ENCODE measurements at places on chromosomes 7 and 10.
A peak's percentile ranks its signal among the peaks of the same experiment; 100 is the strongest.

GRCh38 chr10:12922117-12922900, 79.2 kb downstream of the CCDC3 start:
- no peak for DNase-seq

DNA sequence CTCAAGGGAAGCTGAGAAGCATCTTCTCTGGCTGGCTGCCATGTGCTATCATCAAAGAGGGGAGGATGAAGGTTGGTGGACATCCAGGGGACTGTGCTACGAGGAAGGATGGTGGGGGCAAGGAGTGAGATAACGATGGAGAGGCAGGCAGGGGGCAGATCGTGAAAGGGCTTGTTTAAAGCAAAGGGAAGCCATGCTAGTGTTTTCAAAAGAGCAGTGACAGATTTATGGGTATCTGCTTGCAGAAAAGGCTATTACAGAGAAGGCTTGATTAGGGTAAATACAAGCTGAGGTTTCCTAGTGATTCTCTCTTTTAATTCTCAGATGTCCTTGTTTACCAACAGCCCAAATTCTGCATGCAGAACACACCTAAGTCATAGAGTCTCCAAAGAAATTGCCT, 88.9 kb upstream of the MKX start:
- DNase-seq = no peak

GRCh38 chr7:254337-255037, 35.5 kb upstream of the FOXL3 start:
- no peak for DNase-seq

GRCh38 chr10:62373995-62374861, at the start of gene ZNF365:
Gene ZNF365 (plus strand): TSS chr10:62374369. CDS start chr10:62376194, 1,825 bp downstream.
- DNase-seq = peak; percentile 73

DNA sequence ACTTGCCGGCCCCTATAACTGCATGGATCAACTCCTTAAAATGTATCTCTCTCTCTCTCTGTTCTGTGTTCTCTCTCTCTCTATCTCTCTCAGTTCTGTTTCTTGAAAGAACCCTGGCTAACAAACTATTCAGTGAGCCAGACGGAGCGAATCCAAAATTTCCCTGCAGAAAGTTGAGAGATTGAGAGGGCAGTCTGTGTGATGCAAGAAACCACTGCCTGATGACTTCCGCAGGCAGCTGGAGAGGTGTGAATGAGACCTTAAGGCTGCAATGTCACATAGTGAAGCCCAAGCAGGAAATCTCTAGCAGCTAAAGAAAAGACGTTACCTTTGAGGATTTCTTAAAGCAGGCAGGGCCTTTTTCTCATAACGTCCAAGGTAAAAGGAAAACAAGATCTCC, 17.3 kb downstream of the FAM107B start:
- DNase-seq = no peak

DNA sequence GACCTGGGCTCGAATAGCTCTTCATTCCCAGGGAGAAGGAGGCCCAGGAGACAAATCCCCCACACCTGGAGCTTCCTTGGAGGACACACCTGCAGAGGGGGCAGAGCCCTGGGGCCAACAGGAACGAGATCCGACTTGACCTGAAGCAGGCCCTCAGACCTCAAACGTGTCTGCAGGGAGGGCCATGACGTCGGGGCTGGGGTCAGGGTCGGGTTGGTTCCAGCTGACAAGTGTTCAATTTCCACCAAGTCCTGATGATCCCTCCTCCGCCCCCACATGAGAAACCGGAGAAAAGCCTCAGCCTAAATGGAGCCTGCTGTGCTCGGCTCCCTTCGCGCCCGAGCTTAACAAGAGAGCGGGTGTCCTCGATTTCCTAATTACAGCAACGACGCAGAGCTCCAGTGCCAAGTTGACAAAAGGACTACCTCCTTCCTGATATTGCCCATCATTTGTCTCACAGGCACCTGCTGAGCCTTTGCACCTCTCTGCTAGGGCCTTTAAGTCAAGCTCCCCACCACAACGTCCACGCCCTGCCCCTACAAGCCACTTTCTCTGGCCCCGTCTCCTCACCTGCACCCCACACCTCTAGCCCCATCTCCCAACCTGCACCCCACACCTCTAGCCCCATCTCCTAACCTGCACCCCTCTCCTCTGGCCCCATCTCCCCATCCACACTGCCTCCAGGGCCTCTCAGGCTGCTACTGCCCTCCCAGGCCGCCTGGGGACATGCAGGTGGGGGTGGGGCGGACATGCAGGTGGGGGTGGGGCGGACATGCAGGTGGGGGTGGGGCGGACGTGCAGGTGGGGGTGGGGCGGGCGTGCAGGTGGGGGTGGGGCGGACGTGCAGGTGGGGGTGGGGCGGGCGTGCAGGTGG, 519.4 kb downstream of the GLRX3 start:
- no peak for DNase-seq

DNA sequence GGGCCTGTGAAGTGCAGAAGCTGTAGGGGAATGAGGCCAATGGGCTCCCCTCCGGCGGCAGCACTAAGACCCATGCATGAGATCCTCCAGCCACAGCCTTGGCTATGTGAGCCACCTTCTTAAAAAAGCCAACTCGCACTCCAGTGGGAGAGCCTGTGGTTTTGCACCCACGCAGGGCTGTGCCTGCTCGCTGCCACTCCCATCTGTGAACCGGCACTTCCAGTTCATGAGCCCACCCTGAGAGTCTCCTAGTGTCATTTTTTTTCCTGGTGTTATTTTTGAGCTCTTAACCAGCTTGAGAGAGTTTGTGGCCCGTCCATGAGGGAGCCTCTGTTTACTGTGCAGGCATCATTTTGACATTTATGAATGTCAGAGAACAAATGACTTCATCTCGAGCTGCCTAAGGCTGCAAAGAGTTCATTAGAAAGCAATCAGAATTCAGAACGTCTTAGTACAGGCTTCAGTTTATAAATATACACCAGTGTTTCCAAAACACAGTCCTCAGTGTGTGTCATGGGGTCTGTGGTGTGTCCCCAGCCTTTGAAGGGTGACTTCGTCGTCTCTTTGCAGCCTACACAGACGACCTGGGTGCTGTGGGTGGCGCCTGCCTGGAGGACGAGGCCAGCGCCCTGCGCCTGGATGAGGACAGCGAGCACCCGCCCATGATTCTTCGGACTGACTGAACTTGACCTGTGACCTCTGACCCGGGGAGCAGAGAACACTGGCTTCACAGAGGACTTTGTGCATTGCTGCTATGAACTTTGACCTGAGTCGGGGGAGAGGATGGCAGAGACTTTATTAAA, 40.4 kb downstream of the WIPI2 start:
- no peak for DNase-seq

DNA sequence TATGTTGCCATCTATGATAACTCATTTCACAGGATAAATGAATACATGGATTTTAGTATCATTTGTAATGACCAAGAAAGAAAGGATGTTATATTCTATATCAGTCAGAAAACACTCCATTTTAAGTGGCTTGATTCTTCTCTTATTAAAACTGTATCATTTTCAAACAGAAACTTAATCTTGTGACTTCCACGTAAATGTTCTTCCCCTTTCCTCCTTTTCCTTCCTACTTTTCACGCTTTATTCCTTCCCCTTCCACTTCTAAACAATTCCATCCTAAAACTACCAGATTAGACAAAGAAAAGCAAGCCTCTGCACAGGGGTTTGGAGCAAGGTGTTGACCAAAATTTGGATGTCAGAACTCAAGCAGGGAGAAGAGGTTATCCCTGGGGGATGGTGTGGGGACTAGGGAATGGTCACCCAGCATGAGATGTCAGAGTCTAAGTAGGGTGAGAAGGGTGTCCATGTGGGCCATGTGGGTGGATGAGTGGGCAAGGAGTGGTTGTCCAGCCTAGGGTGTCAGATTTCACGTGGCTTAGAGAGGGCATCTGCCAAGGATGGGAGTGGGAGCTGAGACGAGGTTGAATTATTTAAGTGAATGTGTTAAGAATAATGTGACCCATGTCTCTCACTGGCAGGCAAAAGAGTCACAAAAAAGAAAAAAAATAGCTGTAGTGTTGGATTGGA, 5.0 kb upstream of the GSAP start:
- no peak for DNase-seq

DNA sequence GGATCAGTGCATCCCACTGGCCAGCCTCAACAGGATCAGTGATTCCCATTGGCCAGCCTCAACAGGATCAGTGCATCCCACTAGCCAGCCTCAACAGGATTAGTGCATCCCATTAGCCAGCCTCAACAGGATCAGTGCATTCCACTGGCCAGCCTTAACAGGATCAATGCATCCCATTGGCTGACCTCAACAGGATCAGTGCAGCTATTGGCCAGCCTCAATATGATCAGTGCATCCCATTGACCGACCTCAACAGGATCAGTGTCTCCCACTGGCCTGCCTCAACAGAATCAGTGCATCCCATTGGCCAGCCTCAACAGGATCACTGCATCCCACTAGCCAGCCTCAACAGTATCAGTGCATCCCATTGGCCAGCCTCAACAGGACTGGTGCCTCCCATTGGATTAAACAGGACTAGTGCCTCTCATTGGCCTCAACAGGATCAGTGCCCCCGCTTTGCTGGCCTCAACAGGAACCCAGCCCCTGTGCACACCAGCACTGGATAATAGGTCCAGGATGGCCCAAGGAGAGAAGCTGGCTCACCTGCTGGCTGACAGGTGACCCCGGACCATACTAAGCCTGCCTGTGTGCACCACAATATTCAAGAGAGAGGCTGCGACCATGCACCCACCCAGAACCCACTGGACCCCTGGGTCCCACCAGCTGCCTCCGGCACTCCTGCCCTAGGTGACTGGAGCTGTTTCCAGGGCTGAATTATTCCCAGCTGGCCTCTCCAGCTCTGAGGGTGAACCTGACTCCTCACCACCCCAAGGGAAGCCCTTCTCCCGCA, 59.9 kb downstream of the PDGFA start:
- no peak for DNase-seq

- DNase-seq = no peak
Observed at GRCh38 chr10:49282879-49283341, 16.1 kb upstream of the C10orf71 start.

DNA sequence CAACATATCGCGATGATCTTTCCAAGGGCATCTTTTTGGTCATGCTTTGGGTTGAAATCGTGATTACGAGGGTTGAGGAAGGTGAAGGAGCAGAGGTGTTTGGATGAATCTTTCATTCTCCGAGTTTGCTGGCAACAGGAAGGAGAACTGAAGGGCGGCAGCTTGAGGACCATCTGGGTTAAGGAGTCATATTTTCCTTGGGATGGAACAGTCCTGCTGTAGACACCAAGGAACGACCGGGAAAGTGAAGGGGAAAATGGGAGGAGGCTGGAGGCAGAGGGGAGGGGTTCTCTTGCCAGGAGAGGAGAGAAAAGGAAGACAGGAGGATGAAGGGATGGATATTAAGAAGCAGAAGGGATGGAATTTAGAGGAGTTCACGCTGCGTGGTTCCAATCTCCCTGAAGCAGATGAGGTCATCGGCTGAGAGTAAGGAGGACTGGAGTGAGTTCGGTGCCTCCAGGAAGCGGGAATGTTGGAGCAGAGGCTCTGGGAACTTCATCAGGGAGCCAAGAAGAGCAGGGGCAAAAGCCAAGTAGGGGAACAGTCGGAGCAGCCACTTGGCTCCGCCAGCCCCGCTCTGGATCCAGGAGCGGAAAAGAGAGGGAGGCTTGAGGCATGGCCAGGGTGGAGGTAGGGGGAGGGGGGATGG, 116.6 kb upstream of the GALNT17 start:
- DNase-seq = peak; percentile 72

GRCh38 chr10:130551676-130552075, 415.5 kb downstream of the GLRX3 start:
- no peak for DNase-seq

DNA sequence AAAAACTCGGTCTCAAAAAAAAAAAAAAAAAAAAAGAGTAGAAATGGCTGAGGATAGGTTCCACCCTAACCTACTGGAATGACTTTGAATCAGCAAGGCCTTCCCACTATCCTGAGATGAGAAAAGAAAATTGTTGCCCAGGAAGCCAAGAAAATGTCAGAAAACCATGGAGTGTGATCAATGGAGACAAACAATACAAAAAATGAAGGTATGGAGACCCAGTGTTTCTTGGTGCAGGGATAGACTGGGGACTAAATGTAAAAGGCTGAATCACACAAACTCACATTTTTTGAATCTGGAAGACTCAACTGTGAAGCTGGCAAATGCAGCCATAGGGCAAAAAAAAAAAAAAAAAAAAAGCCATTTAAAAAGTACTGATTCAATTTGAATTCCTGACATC, 364.3 kb upstream of the ANKRD30A start:
- DNase-seq = no peak

- no peak for DNase-seq
Observed at GRCh38 chr10:1576467-1577372, 160.6 kb downstream of the ADARB2 start.

GRCh38 chr7:102180727-102181126, 105.9 kb upstream of the SH2B2 start:
- DNase-seq = no peak

DNA sequence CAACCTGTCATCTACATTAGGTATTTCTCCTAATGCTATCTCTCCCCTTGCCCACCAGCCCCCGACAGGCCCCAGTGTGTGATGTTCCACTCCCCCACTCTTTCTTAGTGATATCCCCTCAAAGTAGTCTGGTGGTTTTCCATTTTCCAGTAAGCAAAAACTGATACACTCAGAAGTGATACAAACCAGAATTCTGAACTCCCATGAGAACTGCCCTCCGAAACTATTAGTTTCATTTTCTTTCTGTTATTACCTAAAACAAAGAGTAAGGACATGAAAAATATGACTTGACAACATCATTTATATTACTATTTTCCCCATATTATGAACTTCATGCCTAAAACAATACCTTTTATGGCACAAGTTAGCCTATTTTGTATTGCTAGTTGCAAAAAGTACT, 175.0 kb downstream of the OTUD1 start:
- DNase-seq = no peak

DNA sequence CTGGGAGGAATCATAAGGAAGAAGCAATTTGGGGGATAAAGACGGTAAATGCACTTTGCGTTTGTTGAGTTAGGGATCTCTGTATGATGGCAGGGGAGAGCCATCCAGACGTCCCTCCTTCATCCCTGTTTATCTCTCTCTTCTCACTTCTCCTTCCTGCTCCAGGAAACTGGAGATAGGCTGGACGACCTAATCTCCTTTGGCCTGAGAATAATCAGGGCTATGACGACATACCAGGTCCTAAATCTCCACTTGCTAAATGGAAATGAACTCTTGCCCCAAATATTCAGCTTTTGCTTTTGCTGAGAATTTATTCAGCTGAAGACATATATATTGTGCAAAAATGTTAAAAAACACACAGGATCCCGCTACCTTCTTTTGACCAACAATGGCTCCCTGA, 182.9 kb upstream of the INHBA start:
- no peak for DNase-seq

DNA sequence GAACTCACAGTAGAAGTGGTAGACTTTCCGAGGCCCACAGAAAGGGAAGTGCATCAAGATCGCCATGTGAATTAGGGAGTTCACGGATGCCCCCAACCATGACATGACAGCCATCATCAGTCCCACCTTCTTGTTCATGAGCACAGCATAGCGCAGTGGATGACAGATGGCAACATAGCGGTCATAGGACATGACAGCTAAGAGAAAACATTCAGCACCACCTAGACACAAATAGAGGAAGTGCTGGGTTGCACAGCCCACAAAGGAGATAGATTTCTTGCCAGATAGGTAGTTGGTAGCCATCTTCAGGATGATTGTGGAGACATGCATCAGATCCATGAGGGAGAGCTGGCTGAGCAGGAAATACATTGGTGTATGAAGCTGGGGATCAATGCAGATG, 342 bp downstream of the OR2AE1 start:
- no peak for DNase-seq

- peak; percentile 75 for DNase-seq
Observed at GRCh38 chr10:103238506-103239252, 7.0 kb upstream of the RPEL1 start.

- peak; percentile 60 for DNase-seq
Observed at GRCh38 chr7:137439829-137440825, 96.6 kb upstream of the PTN start.

- no peak for DNase-seq
Observed at GRCh38 chr7:122413339-122413738, 108.8 kb upstream of the FEZF1 start.

All from stomach (tissue), 19 donors.